ENCODE measurements at places on chromosomes 16 and 17.

- no peak for DNase-seq
These were observed 13.4 kb upstream of the CRISPLD2 start for GRCh38 chr16:84806256-84806889.

- DNase-seq, result no peak
These were observed 188.2 kb upstream of the CIBAR2 start for GRCh38 chr16:85300406-85300968.

GRCh38 chr16:81630635-81631031 is 148.5 kb upstream of the PLCG2 start:
- no peak for DNase-seq

GRCh38 chr17:17448076-17448475 is 28.7 kb upstream of the MED9 start:
- DNase-seq, result no peak

DNA sequence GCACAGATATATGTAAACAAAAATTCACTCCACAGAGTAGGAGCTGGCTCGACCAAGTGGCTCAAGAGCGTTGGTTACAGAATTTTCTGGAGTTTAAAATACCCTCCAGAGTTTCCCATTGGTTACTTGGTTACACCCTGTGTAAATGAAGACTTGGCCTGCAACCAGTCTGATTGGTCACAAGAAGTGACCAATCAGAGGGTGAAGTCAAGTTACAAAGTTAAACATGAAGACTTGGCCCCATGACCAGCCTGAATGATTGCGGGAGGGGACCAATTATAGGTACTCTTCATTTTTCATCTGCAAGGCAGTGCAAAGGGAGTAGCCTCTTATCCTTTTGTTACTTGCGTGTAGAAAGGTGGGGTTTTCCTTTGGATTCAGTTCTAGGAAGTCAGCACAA is 121.3 kb upstream of the SALL1 start:
- DNase-seq, result no peak

DNA sequence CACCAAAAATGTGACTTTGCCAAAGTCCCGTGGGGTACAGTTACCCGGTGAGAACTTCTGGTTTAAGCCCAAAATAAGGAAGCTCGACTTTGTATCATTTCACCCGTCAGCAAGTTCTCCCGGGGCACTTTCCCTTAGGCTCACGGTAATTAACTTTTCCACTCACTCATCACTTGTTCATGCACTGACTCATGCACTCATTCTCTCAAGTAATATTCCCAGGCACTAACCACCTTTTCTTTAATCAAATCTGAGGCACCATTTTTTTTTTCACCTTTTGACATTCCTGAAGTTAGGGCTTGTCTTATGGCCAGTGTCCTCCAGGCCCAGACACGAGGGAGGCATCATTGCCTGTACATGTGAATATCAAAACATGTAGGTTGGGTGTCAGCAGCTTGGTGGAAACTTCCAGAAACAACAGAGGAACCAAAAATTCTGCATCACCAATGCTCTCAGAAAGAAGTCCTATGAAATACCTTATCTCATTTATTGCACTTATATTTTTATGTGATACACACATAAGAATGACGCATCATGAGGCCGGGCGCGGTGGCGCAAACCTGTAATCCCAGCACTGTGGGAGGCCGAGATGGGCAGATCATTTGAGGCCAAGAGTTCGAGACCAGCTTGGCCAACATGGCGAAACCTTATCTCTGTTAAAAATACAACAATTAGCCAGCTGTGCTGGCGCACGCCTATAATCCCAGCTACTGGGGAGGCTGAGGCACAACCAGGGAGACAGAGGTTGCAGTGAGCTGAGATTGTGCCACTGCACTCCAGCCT is 36.1 kb upstream of the ATP2C2 start:
- DNase-seq, result no peak

DNA sequence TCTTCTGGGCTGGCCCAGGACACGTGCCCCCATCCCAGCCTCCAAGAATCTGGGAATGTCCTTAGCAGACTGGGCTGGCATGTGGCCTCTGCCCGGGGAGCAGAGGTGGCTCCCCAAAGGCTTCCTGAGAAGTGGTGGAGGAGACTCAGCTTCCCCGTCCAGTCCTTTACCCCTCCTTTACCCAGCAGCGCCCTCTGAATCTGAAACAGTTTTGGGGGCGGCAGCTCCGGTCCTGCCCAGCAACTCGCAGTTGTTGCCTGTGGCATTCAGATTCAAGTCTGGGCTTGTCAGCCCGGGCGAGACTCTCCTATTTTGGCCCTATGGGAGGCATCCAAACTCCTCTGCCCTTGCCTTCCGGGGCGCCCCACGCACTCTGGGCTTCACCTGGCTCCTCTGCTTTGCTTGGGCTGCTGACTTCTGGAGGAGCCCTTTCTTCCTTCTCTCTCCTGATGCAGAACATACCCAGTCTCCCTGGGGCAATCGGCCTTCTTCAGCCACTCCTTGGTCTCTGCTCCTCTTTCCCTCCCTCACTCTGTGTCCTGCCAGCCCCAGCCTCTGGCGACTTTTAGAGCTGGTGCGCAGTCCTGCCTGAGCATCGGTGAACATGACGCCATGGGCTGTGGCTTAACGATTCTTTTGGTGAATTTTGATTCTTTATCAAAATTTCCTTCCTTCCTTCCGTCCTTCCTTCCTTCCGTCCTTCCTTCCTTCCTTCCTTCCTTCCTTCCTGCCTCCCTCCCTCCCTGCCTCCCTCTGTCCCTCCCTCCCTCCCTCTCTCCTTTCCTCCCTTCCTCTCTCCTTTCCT is 55.2 kb downstream of the CMIP start:
- DNase-seq, result no peak
